ENCODE measurements at places on chromosomes 7 and 10. TPM values are rescaled to one million over a fixed set of nuclear protein-coding genes. Genes with fewer than 3 reads are reported as not detected.

Gene RHEB
- 150 TPM for polyA plus RNA-seq

Gene OR6B1
- polyA plus RNA-seq, result not detected

Gene PNLIPRP3
- polyA plus RNA-seq, result not detected

Gene PCDH15
- 11.9 TPM for polyA plus RNA-seq

- no peak for DNase-seq
Observed at GRCh38 chr7:18157233-18157632, 129.6 kb upstream of the PRPS1L1 start.

DNA sequence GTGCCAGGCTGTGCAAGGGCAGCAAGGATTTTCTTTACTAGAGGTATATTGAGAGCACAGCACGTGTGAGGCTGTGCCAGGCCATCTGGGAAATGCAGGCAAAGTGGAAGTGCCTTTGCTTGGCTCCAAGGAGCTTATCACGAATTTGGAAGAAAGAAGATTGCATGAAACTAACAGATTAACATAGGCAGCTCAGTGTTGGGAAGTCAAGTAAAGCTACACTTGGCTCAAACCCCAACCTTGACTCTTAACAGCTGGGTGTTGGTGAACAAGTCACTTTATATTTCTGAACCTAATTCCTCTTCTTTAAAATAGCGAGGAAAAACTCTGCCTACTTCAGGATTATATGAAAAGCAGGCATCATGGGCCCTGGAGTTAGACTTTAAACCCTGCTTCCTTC lies 105.2 kb downstream of the PLCE1 start:
- no peak for DNase-seq
